ENCODE measurements at places on chromosomes 2 and 18.
A peak's percentile ranks its signal among the peaks of the same experiment; 100 is the strongest.

DNA sequence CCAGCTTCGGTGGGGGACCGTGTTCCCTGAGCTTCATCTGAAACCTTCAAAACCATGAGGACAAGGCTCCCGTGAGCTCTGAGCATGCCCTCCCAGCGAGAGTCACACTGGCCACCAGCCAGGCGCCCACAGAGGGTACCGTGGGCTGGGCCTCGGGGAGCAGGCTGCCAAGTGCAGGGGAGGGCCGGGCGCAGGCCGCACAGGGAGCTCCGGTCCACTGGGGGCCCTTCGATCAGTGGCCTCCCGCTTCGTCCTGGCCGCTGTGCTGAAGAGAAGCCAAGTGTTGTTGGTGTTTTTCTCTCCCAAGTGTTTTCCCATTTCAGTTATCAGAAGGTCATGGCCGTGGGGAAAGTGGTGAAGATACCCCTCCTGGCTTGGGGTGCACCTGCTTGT is 144.4 kb downstream of the PTGR3 start:
- DNase-seq, result no peak

- DNase-seq, result no peak
Observed at GRCh38 chr2:118643294-118643693, 204.2 kb downstream of the EN1 start.

GRCh38 chr2:137964066-137964858 is at the start of gene HNMT:
Gene HNMT (plus strand): TSS chr2:137964473. CDS start chr2:137964492, 19 bp downstream.
- DNase-seq, result peak; percentile 84

GRCh38 chr18:22267697-22268096 is 98.3 kb downstream of the GATA6 start:
- DNase-seq, result no peak

- no peak for DNase-seq
Observed at GRCh38 chr2:39160982-39161381, 40.1 kb upstream of the SOS1 start.

DNA sequence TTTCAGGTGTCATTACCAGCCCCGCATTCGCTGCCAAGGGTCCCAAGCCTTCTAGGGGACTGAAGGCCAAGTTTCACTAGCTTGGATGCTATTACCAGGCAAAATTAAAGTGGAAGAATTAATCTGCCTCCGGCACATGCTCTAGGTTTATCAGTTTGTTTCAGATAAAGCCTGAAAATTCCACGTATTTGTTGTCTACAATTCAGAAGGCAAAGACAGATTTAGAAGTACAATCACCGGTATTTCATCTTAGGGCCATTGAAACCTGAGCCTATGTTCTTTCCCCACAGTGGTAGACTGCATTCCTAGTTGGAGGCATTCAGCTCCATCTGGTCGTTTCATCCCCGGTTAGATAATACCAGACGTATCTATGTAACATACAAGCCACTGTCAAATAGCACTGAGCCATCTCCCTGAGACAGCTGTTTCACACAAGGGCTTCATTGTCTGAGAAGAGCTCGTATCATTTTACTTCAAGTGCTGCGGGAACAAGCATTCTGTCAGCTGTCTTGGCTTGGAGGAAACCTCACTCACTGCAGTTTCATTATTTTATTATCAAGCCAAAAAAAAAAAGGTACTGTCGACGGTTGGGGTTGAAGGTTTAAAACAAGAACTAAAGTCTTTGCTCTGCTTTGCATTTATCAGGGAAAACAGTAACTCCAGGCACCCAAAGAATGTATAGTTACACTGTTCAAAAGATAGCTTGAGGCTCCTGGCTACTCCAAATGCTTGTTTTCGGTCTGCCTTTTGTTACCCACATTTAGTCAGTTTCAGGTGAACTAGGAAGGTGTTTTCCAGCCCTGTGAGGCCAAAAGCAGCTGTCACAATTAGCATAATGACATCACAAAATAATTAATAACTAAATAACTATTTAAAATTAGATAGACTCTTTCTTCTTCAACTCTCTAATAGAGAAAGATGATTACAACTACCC is 76.7 kb downstream of the TGIF1 start:
- DNase-seq, result peak; percentile 59

GRCh38 chr2:1787755-1788477 is 43.6 kb upstream of the PXDN start:
- no peak for DNase-seq
